Myocyte (in vitro differentiated cells): ENCODE measurements at places on chromosomes 13 and 19. TPM values are rescaled to one million over a fixed set of nuclear protein-coding genes. Genes with fewer than 3 reads are reported as not detected.

- DNase-seq = peak; percentile 42
These were observed 5.0 kb upstream of the PDS5B start for GRCh38 chr13:32581177-32581786.

DNA sequence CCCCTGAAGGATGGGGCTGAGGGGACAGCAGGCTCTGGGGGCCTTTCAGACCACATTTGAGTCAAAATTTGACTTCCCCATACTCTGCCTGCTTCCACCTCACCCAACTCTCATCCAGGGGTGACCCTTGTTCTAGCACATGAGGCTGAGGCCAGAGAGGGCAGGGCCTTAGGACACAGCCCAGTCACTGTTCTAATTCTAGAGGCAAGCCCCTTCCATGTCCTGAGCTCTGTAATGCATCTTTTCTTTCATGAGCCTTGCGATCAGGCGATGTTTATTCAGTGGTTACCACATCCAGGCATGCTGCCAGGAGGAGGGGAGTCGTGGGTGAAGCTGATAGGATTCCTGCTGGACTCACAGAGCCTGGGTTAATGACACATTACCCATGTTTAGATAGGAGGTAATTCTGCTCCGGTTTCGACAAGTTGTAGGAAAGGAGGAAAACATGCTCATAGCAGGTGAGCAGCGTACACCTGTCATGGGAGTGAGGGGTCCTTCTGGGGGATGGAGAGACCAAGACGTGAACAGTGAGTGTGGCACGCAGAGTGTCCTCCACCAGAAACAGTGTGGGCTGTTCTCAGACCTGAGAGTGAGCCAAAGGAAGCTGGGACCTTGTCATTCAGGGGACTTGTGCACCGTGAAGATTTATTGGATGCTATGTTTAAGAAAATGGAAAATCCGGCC lies 9.3 kb downstream of the RPS9 start:
- peak; percentile 99 for DNase-seq

- peak; percentile 63 for DNase-seq
These were observed 984 bp downstream of the RPS11 start for GRCh38 chr19:49497047-49497788.

DNA sequence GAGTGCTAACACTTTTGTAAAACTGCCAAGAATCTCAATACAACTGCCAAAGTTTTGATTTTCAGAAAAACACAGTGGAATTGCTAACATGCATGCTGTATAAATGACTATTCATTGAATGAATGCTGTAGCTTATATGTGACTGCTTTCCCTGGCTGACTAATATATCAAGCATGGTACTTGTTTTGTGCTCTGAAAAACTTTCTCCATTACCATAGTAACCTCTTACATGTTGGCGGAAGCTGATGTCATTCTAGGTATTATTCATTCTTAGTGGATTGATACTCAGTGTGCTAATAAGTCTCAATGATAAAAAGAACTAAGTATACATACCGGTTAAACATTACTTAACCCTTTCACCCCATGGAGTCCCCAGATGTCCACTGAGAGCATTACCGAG lies 166.1 kb upstream of the MYO16 start:
- no peak for DNase-seq

NCR1 gene
- total RNA-seq = not detected in 2 replicates

GRCh38 chr19:18660051-18660910 lies 23.2 kb upstream of the CRTC1 start:
- peak; percentile 75 for DNase-seq

TMEM150B gene
- total RNA-seq = not detected in 2 replicates

DNA sequence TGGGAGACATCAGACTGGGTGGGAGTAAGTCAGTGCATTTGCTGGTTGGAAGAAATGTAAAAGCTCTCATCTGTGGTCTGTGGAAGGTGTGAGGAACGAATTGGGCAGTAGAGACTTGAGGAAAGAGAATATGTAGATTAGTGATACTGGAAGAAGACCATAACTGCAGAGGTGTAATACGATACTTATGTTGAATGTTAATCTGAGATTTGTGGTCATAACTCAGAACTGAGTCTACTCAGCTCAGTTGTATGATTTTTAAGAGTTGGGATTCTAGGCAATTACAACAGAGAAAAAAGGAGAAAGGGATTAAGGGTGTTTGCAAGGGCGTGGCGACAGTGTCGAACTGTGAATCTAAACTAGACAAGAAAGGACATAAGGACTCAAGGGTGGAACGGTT lies 3.2 kb upstream of the IL17D start:
- DNase-seq = no peak

- DNase-seq = no peak
These were observed 7.6 kb downstream of the KANK3 start for GRCh38 chr19:8335343-8336071.

DNA sequence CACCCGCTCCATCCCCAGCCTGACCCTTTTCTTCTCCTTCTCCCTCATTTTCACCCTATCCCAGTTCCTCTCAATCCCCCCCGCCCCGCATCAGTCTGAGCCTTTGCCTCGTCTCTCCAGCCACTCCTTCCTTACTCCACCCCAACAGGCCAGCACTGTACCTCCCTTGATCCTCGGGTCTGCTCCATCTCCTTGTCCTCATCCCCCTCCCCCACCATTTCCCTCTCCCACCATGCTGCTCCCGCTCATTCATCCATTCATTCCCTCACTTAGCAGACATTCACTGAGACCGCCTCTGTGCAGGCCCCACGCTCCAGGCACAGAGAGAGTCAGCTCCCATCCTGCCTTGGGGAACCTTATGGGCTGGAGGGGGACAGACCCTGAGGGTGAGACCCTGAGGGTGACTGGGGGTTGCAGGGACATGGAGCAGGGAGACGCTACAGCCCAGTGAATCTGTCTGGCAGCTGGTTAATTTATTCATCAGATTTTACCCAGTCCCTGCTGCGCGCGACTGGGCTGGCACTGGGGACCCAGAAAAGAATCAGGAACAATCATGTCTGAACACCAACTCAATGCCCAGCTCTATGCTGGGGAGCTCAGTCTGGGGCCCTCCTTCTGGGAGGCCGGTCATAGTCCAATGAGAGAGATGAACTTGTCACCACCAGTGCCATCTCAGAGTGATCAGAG lies 881 bp downstream of the ARHGAP33 start:
- DNase-seq = no peak

DNA sequence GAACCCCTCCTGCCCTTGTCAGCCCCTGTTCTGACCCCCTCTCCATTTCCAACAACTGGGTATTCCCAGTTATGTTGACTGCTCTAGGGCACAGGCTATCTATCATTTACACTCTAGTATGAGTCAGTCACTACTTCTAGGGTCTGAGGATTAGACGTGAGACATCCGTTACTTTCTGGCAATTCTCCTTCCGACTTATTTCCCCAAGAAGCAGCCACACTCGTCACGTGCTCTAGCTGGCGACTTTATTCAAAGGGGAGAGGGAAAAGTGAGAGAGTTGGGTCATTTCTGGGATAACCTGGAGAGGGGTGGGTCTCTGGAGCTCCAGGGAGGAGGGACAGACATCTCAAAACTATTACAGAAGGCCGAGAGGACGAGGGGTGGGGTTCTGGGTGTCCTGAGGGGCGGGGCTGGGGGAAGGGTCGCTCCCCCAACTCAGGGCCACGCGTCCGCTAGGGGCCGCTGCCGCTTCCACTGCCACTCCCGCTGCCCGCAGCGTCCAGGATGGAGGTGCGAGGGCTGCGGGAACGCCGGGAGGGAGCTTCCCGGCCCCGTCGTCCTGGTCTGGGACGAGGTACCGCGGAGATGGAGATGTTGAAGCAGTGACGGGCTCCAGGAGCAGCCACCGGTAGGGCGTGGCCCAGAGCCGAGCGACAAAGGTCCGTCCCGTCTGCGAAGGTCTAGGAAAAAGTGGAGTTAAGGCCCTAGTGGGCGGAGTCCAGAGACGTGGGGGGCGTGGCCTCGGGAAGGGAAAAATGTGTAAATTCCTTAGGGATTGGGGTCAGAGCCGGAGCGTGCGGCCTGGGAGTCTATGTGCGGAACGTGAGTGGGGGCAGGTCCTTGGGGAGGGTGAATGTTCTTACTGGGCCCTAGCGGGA lies 8.9 kb downstream of the RTBDN start:
- no peak for DNase-seq

DNA sequence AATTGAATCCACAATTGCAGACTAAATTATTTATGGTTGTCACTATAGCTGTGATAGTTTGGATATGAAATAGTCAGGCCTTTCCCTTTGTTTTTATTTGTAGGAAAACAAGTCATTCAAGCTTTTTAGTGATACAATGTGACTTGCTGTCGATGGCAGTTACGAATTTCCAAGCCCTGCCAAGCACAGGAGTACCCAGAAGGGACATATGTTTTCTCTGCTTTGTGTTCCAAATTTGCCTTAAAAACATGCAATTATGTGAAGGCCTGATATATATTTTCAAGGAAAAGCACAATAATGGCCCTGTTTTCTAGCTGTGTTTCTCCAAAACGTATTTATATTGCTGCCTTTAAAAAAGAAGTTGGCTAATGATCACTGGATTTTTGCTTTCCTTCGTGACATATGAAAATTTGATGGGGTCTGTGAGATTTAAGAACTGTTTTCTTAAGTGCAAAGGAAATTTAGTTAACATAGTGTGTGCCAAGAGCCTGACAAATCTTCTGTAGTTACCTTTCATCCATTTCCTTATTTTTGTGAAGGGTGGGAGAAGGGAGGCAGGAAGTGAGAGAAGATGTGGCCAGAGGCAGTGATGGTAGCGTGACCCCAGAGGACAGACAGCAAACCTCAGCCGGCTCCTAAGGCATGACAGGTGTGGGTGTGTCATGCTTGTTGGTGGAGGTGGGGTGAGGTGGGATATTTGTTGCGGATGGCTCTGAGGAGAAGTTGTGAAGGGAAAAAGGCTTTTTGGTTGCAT lies 79.6 kb downstream of the TEX26 start:
- no peak for DNase-seq

DNA sequence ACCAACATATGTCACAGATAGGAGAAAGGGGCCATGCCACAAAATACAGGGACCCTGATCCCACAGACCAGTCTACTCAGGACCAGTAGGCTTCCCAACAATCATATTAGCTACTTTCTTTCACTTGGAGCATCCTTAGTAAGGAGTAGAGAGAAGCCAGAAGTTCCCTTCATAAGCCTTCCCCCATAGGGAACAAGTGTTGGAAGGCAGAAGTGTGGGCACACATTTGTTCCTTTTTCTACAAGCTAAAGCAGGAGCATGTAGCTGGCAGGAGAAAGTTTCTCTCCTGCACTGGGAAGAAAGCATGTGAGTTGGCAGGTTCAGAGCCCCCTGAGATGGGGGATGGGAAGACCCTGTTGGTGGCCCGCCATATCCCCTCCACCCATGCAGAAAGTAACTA lies 165.4 kb downstream of the KCTD12 start:
- no peak for DNase-seq

TMEM86B gene
- total RNA-seq = 0.73 and 0.83 TPM in 2 replicates

SHKBP1 gene
- total RNA-seq = 27.8 and 32.2 TPM in 2 replicates

GRCh38 chr13:87680298-87680697 lies 9.1 kb downstream of the SLITRK5 start:
- no peak for DNase-seq

DNA sequence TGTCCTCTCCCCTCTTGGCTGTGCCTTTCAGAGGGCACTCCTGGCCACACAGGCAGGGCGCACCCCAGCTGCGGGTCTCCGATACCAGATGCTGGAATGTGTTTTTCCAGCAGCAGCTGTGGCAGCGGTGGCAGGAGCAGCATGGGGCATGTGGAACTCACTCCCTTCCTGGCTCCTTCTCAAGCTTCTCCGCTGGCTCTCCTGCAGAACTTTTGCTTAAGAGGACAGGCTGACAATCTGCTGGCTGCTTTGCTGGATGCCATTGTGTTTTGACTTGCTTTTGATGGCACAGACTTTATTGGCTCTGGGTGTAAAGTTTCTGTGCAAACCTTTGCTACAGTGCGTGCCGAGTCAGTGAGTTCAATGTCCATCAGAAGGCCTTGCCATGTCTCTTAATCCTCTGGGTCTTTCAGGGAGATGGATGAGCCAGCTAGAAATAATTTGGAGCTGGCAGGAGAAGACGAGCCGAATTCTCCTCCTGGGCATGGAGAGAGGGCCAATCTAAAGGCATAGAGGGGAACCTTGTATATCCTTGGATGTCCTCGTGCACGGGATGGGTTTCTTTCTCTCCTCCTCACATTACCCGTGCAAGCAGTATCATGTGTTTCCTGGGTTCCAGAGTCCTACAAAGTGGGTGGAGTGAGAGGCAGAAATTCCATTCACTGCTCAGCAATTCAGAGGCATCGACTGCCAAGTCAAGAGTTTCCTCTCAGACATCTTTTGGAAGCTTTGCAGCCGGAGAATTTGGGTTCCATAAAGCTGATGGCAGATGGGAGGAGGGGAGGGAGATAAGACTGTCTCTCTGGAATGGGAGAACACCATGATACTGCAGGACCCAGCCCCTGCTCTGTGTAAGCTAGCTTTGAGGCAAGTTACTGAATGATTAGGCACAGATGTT lies 231.2 kb downstream of the FGF9 start:
- DNase-seq = no peak

B3GNT3 gene
- total RNA-seq = not detected in 2 replicates

DNA sequence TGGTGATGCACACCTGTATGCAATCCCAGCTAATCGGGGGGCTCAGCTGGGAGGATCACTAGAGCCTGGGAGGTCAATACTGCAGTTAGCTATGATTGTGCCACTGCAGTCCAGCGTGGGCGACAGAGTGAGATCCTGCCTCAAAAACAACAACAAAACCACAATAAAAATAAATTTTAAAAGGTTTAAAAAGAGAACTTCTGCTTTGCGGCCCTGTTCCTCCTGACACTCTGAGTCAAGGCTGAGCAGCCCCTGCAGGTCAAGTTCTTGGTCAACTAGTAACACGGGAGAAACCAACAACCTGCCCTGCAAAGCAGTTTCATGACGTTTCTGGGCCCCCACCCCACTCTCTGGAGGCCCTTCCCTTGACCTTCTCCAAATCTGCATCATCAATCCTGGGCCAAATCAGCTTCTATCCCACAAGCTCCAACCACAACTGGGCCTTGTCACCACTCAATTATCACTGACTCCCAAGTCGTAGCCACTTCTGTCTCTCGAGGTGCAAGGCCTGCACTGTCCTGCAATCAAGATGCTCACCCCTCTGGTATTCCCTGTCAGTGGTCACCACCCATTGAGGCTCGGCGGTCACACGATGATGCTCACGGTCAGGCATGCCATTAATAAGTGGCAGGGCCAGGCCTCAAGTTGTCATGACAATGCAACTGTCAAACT lies 7.5 kb downstream of the ELAVL1 start:
- DNase-seq = peak; percentile 91

DNA sequence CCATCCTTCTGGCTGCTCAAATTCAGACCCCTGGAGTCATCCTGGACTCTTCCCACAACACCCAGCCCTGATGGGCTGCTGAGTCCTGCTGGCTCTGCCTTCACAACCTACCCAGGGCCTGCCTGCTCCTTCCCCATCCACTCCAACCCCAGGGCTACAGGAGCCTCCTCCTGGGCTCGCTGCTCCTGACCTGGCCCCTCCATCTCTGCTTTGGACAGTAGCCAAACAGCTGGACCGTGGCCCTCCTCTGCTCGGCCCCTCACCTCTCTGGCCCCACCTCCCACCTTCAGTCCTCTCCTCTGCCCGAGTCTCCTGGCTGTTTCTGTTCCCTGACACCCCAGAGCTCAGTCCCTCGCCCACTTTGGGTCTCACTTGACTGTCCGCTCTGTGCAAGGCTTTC lies 66.7 kb downstream of the CEBPG start:
- DNase-seq = no peak
